ENCODE measurements at places on chromosomes 6 and 20.

DNA sequence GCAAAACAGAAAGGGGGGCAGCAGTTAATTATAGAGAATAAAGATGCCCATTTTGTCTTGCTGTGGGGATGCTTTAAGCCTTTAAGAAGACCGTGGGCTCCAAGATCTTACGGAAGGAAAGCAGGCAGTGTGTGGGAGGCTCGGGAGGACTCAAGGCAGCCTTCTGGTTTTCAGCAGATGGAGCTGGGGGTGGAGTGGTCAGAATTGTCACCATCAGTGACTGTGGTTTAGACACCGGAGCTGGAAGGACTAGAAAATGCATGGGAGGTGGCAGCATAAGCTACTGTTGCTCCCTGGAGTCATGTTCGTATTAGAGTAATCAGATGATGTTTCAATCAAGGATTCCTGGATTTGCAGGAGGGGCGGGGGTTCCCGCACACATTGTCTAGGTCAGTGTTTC lies 3.7 kb downstream of the PHACTR1 start:
- no peak for DNase-seq

DNA sequence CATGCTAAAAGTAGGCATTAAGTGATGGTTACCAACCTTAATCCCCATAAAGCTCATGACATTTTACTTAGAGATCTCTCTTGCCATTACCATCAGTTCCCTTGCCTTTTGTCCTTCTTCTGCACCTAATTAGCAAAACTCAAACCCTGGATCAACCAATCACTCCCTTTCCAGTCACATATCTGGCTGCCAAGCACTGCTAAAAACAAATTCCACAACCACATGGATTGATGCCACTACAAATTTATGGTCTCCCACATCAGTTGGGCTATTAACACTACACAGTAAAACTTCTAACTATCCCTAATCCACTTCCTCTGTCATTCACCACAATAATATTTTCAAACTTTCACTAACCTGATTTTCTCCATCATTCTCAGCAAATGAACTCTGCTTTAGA lies 54.3 kb upstream of the RNF146 start:
- DNase-seq, result no peak

DNA sequence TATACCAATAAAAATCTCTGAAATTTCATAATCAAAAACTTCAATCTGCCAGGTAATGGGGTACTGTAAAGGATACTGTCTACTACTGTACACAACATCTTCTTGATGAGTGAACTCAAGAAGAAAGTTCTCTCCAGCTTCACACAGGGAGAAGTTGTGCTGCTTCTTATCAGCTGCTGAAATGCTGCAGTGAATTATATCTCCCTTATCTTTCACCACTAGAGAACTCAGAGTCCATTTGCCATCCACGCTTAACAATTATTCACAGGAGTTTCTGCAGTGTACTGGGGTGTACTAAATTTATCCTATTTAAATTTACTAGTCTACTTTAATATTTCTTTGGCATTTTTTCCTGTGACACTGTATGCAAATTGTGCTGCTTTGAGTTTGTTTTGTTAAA lies 384.8 kb downstream of the TFAP2B start:
- no peak for DNase-seq

DNA sequence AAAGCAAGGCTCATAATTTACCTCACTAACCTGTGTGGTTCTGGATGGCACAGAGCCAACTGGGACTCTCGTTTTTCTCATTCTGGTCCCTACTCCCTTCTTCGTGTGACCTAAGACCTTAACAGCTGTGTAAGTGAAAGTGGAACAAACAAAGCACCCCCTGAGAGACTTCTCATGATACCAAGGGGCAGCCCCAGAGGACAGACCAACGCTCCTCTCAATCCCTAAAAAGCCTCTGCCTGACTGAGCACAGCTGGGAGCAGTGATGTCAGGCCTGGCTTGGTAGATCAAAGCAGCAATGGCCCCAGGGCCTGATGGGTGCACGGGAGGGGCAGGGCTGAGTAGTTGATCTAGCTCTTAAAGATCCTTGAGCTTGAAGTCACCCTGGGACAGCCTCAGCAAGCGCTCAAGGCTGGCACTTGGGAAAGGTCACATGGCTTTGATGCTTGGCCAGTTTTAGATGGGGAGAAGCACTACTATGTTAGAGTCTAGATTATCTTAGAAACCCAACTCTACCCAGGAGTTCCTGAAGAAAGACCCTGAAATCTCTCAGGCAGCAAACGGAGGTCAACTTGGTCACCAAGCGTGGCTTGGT lies 16.2 kb upstream of the TGM2 start:
- DNase-seq, result no peak

DNA sequence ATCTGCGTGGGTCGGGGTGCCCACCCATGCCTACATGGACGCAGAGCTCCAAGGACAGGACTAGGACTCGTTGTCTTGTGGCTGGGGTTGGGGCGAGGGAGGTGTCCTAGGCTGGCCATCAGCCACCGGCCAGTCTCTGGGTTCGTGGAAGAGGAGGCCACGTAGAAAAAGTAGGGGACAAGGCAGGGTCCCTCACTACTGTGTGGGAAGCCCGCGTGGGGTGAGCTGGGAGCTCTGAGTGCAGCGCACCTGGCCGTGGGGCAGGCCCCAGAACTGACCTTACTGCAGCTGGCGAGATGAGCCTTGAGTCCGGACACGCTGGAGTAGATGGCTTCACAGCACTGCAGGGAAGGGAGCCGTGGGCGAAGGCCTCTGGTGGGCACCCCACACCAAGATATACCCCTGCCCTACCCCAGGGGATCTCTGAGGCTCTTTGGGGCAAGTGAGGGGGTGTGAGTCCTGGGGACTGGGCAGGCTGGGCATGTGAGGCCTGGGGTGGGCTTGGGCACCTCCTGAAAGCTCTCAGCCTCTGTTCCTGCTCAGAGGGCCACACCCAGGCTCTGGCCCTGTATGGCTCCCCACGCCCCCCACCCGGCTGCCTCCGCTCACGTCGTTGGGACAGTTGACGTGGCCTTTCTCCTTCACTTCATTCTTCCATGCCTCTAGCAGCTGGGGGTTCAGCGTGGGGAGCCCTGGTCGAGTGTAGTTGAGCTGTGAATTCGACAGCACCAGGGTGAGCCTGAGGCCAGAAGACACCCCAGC lies 5.6 kb upstream of the UCKL1 start:
- DNase-seq, result no peak

DNA sequence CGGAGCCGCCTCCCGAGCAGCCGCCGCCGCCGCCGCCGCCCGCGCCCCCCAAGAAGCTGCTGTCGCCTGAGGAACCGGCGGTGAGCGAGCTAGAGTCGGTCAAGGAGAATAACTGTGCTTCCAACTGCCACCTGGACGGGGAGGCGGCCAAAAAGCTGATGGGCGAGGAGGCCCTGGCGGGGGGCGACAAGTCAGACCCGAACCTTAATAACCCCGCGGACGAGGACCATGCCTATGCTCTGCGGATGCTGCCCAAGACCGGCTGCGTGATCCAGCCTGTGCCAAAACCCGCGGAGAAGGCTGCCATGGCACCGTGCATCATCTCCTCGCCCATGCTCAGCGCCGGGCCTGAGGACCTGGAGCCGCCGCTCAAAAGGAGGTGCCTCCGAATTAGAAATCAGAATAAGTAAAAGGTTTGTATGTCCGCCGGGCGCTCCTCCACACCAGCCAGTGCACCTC lies 145.2 kb downstream of the SOBP start:
- no peak for DNase-seq

DNA sequence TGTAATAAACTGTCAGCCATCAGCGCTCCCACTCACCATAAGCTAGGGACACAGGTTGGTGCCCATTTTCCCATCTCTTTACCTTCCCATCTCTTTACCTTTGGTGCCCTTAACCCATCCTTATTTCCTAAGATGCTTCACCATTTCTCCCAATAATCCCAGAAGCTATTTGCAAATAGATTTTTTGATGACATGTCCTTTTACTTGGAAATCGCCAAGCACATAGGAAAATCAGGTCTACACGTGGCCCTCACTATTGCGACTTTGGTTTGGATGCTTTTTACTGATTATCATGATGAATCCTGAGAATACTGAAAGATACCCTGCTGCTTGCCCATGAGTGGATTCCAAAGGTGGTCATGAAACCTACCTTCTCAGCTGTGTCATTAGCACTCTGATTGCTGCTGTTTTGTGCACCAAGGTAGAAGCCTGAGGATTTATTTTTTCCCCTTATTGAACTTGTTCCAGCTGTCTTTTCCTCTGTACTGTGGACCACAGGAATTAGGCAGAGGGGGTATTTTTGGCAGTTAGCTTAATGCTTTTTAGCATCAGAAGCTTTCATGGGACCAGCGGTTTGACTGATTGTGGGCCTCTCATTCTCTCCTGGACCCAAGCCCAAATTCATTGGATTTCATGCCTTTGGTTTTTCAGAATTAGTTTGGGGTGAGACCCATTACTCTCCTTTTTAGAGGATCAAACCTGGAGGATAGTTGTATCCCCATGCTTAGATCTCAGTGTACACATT lies 229.6 kb upstream of the RIN2 start:
- DNase-seq, result no peak

DNA sequence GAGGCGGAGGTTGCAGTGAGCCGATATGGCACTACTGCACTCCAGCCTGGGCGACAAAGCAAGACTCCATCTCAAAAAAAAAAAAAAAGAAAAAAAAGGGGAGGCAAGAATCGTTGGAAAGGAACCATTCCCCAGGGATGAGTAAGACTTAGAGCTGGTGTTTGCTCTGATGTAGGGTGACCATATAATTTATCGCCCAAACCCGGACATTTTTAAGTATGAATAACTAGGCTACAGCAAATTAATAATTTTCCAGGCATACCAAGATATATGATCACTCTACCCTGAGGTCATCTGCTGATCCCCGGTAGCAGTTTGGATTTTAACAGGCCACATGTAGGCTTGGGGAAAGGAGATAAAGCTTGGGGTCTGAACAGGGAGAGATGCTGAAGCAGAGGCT lies 260.9 kb downstream of the BTBD9 start:
- no peak for DNase-seq

GRCh38 chr6:63447134-63447533 lies 125.1 kb upstream of the LOC128125822 start:
- no peak for DNase-seq

- DNase-seq, result no peak
Measured at GRCh38 chr20:33893314-33893713, 82.2 kb downstream of the CHMP4B start.

DNA sequence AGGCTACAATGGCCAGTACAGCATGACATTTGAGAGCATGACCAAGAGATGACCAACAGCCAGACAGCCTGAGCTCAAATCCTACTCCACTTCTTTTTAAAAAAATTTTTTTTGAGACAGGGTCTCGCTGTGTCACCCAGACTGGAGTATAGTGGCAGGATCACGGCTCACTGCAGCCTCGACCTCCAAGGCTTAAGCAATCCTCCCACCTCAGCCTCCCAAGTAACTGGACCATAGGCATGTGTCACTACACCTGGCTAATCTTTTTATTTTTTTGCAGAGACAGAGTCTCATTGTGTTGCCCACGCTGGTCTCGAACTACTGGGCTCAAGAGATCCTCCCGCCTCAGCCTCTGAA lies 42.9 kb downstream of the NOL4L start:
- DNase-seq, result no peak

GRCh38 chr6:113476937-113477839 lies 380.0 kb upstream of the MARCKS start:
- no peak for DNase-seq

GRCh38 chr20:37406010-37406998 lies 60.4 kb downstream of the SRC start:
- no peak for DNase-seq

GRCh38 chr6:116695401-116695800 lies 14.4 kb downstream of the KPNA5 start:
- no peak for DNase-seq

Measured in stimulated activated naive CD4-positive, alpha-beta T cell (primary cell).